NCI-H1092 treated with DMSO at 0.1 percent for 48 hours (cell line): ENCODE measurements at places on chromosomes 12 and 14.

DNA sequence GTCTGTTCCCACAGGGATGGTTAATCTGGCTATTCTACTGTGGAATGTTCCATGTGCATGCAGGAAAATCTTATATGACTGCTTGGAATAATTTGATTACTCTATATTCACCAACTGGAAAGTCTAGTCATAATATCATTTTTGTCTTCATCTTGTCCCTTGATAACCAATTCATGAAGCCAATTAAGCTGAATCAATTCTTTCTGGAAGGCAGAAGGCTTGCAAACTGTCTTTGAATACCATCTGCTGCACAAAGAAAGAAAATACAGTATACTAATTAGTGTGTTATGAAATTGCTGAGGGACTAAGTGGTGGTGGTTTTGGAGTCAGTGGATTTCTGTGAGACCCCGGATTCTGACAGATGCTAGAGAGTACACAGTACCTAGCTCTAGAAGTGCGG lies 546.5 kb upstream of the MIS18BP1 start:
- no peak for DNase-seq

DNA sequence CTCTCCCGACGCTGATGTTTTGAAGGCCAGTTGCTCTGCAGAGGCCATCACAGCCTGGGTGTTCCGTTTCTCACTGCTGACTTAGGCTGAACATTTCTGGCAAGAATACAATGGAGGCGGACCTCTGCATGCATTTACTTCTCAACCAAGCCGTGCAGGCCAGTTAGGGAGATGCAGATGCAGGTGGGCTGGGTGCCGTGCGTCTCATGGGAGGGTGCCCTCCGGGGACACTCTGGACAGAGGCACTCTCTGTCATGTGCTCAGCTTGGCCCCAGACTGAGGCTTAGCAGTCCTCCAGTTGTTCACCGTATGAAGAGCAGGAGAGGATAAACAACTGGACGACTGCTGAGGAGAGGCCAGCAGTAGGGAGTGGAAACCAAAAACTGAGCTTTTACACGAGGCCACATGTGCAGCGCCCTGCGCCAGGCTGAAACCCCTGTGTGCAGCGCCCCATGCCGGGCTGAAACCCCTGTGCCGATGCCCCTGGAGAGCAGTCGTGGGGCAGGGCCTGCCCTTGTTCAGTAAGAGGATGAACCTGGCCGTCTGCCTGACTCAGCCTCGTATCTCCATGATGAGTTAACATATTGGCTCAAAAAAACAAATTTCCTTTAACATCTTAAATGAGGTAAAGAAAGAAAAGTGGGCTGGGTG lies 32.3 kb downstream of the DDX51 start:
- DNase-seq, result no peak

DNA sequence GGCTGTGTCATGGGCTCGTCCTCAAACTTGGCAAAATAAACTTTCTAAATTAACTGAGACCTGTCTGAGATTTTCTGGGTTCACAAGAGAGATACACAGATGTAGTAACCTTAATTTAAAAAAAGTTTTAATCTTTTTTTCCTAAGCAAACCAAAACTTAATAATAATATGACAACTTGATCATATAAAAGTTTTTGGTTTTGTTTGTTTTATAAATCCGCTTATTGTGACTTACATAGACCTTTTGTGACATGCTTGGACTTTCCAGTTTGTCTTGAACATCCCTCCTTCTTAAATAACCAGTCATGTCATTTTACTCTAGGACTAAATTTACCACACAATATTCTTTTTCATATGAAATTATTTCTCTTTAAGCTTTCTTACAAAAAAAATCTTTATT lies 8.5 kb downstream of the RDH12 start:
- no peak for DNase-seq

- DNase-seq, result no peak
Observed at GRCh38 chr14:36935976-36936678, 236.3 kb downstream of the SLC25A21 start.

GRCh38 chr12:97306147-97306546 lies 156.5 kb upstream of the RMST start:
- no peak for DNase-seq

GRCh38 chr14:55336691-55337090 lies 65.5 kb downstream of the FBXO34 start:
- no peak for DNase-seq

DNA sequence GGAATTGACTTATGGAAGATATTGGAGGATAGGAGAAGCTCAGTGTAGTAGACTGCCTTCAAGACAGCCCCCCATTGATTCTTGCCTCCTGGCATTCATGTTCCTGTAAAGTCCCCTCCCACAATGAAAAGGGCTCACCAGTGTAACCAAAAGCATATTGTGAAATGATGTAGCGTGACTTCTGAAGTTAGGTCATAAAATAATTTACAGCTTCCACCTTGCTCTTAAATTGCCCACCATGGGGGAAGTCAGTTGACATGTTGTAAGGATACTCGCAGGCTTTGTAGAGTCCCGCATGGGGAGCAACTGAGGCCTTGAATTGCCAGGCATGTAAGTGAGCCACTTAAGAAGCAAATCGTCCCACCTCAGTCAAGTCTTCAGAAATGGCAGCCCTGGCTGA lies 25.1 kb downstream of the GTSF1 start:
- DNase-seq, result no peak

GRCh38 chr14:49621114-49621881 lies 699 bp downstream of the MGAT2 start:
- peak; percentile 80 for DNase-seq

- no peak for DNase-seq
Observed at GRCh38 chr12:99619389-99620158, 28.0 kb upstream of the GARIN6 start.

GRCh38 chr12:22740656-22741355 lies 115.8 kb downstream of the ETNK1 start:
- DNase-seq, result no peak

DNA sequence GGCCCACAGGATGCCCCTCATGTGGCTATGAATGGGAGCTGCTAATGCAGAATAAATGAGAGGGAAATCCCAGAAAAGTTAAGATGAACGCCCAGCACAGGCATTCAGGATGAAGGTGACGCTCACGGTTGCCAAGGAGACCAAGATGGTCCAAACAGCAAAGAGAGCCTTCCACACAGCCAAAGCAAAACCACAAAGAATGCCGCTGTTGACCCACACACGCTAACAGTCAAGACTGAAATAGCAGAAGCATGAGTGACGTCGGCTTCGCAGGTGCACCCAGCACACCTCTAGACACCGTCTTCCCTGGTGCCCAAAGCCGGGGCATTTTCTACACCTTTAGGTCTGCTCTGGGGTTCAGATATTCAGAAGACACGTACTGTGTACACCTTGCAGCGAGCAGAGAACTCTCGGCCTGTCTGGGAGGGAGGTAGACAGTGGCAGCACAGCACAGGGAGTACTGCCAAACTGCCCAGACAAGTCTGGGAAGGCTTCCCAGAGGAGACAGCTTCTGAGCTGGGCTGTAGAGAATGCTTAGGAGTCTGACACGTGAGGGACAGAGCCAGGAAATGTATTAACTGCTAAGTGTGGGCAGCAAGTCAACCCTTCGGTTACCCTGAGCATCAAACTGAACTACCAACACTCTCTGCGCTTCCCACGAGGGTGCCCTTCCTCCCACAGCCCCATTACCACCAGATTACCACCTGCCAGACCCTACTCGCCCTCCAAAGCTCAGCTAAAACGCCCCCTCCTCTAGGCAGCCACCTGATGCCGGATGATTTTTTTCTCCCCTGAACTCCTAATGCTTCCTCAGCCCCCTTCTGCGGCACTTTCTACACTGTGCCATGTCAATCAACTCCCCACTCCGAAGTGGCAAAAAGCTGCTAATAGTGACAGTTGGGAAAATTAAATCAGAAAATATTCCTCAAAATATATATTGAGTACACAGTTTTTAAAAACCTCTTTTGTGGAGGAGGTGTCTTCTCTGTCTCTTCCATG lies 50.1 kb downstream of the CCDC88C start:
- no peak for DNase-seq

GRCh38 chr14:101177301-101177971 lies 273.9 kb upstream of the RTL1 start:
- no peak for DNase-seq

DNA sequence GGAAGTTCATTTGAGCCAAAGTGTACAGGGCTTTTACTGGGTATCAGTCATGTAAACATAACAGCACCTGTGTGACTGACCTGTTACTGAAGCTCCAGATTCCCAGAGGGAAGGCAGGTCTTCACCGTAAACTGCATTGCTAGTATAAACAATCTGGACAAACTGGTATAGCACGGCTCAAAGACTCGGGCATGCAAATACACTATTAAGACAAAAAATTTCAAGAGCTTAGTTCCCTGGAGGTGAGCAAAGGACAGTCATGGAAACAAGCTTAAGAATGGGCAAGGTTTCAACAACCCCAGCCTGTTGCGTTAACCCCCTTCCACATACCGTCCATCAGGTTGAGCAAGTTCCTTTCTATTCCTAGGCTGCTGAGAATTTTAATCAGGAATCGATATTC lies 9.4 kb downstream of the PARP11 start:
- no peak for DNase-seq

- no peak for DNase-seq
Observed at GRCh38 chr14:89534902-89535685, 118.1 kb upstream of the FOXN3 start.

DNA sequence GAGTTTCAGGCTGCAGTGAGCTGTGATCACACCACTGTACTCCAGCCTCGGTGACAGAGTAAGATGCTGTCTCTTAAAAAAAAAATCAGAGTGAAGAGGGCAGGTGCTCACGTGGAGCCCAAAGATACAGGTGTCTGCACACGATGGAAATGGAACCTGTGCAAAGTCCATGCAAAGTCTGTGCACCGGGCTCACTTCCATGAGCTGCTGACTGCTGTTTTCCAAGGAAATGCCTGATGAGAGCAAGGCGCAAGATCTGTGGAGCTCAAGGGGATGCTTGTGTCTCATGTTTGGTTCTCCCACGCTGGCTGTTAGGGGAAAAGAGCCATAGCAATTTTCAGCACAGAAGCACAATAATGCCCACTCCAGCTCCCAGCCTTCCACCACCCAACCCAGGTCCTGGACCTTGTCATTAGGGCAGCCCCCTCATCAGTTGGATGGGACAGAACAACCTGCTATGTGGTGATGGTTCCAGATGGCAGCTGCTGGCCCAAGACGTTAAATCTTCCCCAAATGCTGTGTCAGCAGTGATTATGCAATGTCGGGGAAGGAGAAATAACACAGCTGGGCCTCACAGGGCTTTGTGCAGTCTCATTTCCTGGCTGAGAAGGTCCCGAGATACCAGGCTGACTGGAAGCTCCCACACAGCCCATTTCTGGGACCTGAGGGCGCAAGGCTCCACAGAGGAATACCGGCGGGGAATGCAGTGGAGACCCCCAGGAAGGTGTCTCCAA lies 27.9 kb upstream of the DICER1 start:
- DNase-seq, result no peak

DNA sequence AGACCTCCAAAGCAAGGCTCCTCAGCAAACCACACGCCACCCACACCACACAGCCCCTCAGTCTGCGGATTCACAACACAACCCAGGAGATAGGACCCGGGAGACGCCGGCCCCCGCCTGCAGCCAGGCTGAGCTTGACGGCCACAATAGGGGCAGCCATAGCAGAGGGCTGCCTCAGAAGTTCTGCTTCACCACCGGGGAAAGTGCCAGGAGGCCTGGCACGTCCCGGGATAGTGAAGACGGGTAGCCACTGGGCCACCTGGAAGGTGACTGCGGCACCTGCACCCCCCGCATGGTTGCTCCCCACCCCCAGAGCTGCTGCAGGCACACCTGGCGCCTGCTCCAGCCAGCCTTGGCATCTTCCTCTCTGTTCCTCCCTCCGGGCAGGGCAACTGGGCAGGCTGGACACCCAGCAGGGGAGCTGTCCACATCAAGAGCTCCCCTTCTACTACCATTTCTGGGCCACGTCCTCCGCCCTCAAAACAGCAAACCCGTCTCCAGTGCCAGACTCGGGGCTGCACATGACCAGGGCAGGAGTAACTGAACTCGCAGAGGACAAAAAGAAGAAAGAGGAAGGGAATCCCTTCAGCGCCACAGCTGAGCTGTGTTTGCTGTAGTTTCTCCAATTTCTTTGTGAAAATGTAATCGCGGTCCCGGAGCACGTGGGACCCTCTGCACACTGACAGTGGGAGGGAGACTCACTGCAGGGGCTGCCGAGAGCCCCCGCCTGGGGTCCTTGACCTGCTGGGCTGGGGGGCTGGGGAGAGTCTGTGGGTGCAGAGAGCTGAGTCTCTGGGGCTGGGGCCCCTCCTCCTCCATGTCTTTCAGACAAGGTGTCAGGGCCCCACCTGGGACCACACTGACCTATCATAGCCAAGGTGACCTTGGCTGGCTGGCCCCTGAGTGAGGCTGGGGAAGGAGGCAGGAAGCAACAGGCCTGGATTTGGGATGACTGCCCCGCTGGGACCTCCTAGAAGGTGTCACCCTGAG lies 74.2 kb upstream of the C14orf180 start:
- DNase-seq, result no peak

GRCh38 chr12:109533487-109533740 lies 39.9 kb downstream of the MMAB start:
- no peak for DNase-seq

DNA sequence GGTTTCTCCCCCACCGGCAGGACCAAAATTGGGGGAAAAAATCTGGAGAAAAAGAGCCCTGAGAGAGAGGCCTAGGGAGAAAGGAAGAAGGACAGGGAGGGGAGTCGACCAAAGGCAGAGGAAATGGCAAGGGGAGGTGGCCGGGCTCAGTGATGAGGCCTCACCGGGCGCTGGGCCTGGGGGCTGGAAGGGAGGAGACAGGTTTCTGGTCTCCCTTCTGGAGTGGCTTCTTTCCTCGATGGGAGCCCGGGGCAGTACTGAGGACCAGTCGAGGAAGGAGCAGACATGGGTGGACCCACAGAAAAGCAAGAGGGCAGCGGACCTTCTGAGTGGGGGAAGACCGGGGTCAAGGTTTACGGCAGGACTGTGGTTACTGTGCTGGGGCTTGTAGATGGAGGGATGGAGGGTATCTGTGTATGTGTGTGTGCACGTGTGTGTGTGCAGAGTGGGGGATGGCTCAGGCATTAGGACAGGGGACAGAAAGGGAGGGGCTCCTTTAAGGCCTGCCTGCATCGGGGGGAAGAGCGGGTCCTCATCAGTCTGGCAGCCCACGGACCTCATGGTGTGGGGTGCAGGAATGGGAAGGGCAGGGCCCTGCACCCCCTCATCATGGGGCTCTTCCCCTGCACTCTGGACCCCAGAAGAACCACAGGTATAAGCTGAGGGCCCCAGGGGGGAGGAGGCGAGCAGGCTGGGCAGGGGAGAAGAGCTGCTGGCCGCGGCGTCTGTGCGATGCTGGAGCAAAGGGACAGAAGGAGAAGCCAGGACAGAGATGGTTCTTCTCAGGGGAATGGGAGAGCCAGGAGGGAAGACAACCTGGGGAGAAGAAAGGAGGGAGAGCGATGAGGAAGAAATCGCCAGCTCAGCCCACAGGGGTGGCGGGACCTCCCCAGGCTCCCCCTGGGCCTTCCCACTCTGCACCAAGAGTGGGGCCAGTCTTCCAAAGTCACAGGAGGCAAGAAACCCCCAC lies 15.1 kb upstream of the RPLP0 start:
- DNase-seq, result no peak

- no peak for DNase-seq
Observed at GRCh38 chr14:59566725-59567124, 9.9 kb downstream of the CCDC175 start.
